Glomerular endothelial cell (primary cell): ENCODE measurements at places on chromosomes 3 and 15. TPM values are rescaled to one million over a fixed set of nuclear protein-coding genes. Genes with fewer than 3 reads are reported as not detected.
A peak's percentile ranks its signal among the peaks of the same experiment; 100 is the strongest.

- DNase-seq: no peak
Measured at GRCh38 chr15:58058073-58058472, 7.4 kb downstream of the ALDH1A2 start.

DNA sequence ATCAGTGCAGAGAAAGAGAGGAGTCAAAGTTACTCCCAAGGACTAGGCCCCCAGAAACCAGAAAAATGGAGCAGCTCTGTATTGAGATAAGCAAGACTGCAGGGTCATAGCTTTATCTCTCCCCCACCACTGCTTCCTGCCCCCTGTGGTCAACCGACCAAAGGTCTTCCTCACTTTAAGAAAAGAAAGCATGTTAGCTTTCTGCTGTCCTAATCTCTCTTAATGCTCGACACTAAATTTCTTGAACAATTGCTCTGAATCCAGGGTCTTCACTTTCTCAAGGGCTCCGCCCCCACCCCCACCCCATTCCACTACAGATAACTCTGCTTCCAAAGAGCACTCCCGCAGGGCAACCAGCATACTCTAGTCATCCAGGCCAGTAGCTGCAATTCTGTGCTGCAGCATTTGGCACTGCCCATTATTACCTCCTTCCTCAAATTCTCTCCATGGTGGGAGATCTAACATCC is 31.9 kb downstream of the TNIK start:
- no peak for DNase-seq

DNA sequence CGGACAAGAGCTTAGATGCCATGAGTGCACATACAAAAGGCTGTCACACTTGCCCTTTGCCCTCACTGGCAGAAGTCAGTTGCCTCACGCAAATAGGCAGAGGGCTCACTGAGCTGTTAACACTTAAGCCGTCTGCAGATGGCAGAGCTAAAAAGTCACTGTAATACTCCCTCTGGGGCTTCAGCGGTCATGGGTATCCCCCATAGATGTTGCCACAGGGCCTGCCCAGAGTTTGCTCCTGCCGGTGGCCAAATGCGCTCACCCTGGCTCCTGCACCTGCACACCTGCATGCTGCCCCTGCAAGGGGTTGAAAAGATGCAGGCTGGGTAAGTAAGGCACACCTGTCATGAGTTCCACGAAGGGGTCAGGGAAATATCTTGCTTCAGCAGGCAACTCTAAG is 741.5 kb downstream of the EDEM1 start:
- DNase-seq: no peak

GRCh38 chr3:129184396-129184657 is 631 bp upstream of the CNBP start:
- no peak for DNase-seq

DNA sequence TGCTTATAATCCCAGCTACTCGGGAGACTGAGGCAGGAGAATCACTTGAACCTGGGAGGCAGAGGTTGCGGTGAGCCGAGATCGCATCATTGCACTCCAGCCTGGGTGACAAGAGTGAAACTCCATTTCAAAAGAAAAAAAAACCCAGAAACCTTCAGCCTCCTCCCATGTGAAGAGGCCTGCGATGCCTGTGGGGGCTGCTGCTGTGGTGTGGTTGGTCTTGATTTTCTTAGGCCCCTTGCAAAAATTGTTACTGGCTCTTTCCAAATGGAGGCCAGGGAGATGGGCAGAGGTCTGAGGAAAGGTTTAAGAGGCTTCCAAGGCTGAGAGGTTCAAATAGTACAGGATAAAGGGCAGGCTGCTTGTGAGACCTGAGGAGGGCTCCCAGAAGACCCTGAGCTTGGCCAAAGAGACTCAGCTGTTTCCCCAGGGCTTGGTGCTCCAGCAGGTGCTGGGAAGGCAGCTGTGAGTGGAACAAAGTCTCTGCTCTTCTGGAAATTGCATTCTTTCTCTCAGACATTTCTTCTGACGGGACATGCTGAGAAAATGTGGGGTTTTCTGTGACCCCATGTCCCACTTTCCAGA is 18.4 kb downstream of the GCSAM start:
- no peak for DNase-seq

GRCh38 chr3:38157595-38157994 is 7.7 kb upstream of the OXSR1 start:
- DNase-seq: no peak

DNA sequence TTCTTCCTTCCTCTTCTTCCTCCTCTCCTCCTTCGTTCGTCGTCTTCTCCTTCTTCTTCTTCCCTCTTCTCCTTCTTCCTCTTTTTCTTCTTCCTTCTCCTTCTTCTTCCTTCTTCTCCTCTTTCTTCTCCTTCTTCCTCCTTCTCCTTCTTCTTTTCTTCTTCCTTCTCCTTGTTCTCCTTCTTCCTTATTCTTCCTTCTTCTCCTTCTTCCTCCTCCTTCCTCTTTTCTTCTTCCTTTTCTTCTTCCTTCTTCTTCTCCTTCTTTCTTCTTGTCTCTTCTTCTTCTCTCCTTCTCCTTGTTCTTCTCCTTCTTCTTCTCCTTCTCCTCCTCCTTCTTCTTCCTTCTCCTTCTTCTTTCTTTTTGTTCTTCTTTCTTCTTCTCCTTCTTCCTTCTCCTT is 35.3 kb downstream of the SPG21 start:
- DNase-seq: no peak

- no peak for DNase-seq
Measured at GRCh38 chr15:95922431-95922830, 408.1 kb upstream of the NR2F2 start.

GRCh38 chr3:136078421-136079364 is 113.2 kb downstream of the PPP2R3A start:
- peak; percentile 29 for DNase-seq

DNA sequence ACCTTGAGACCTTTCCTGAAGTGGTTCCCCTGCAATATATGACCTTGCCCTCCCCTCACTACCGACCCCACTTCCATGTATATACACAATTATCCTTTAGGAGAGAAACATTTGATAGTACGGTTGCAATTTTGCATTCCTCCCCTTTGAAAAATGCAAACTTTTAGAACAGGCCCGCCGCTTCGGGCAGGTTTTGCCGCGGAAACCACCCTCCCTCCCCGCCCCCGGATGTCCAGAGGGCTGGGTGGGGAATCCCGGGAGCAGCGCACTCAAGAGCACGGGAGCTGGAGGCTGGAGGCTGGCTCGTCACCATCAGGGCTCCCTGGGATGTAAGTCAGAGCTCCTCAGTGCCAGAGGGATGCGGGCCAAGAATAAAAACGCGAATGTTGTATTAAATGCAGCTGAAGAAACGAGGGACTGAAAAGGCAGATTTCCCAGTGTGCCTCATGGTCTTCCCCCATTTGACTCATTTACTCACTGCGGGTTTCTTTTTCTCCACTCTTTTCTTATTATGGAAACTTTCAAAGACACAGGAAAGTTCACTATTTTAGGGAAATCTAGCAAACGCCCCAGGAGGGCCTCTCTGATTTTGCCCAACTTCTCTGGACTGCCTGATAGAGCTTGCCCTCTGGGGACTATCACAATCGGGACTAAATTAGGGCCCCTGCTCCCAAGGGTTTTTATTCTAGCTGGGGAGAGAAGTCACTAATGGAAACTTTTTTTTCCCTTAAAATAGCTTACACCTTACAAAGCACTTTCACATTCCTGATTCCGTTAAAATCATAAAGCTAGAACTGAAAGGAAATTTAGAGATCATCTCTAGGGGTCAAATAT is 2.9 kb upstream of the USP3 start:
- no peak for DNase-seq

DNA sequence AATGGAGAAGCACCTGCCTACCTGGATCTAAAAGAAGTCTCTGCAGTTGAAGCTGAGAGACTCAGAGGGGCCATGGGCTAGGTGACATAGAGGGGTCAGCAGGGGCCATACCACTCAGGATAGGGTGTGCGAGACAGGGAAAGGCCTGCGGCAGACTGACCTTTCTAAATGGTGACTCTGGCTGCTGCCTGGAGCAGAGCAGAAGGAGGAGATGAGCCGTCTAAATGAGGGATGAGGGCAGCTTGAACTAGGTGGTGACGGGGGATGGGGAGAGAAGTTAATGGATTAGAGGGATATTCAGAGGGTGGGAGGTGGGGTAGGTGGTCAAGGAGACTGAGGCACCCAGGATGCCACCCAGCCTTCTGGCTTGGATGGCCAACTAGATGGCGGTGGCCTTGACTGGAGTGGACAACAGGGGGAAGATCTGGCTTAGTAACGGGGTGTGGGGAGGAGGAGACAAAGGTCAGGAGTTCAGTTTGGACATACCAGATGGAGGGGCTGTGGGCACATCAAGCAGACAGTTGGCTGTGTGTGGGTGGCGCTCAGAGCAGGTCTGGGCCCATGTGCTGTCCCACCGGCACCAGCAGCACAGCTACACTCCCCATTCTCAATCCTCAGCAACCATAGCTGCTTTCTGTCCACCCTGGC is 3.2 kb upstream of the ITIH1 start:
- DNase-seq: no peak

DNA sequence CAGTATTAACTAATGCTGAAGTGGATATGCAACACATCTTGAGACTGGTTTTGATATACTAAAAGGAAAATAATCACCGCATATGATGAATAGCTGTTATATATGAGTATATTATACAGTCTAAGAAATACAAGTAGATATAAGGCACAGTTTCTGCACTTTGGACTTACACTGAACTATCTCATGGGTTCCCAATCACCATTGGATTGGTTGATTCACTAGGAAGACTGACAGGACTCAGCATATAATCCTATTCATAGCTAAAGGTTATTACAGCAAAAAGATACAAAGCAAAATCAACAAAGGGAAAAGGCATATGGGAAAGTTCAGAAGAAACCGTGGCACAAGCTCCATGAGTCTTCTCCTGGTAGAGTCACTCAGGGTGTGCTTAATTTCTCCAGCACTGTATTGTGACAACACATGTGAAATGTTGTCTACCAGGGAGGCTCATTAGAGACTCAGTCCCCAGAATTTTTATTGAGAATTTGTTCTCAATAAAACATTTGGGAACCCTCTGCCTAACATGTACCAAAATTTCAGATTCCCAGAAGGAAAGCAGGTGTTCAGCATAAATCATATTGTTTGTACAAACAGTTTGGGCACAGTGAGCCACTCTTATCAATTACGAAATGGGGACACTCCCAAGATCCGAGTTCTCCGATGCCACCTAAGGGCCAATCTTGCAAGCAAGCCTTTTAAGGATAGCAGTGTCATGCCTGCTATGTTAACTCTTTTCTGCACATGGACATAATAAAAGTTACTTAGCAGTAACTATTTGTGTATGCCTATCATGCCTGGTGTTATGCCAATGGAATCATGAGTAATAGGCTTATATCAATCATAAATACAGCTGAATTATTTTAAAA is 26.8 kb downstream of the CMC1 start:
- DNase-seq: no peak

DNA sequence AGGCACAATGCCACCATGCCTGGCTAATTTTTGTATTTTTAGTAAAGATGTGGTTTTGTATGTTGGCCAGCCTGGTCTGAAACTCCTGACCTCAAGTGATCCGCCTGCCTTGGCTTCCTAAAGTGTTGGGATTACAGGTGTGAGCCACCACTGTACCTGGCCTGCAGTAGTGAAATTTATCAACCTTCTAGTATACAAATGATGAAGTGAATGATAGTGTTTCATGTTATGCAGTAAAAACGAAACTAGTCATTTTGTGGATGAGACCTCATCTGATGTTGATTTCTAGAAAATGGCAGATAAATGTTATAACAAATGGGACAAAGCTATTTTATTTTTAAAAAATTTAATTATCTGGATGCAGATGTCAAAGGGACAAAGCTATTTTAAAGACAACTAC is 32.9 kb downstream of the NXPE3 start:
- DNase-seq: no peak

DNA sequence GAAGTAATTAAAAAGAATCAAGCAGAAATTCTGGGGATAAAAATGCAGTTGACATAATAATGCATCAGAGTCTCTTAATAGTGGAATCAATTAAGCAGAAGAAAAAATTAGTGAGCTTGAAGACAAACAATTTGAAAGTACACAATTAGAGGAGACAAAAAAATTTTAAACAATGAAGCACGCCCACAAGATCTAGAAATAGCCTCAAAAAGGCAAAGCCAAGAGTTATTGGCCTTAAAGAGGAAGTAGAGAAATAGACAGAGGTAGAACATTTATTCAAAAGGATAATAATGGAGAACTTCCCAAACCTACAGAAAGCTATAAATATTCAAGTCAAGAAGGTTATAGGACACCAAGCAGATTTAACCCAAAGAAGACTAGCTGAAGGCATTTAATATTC is 113.3 kb downstream of the TBC1D2B start:
- no peak for DNase-seq

GRCh38 chr15:33145447-33145846 is 49.1 kb downstream of the FMN1 start:
- no peak for DNase-seq

GRCh38 chr3:54888873-54889272 is 39.0 kb downstream of the LRTM1 start:
- no peak for DNase-seq

- no peak for DNase-seq
Measured at GRCh38 chr3:40608091-40608490, 83.3 kb downstream of the ZNF621 start.

GRCh38 chr3:43762451-43762850 is 71.7 kb downstream of the ABHD5 start:
- DNase-seq: no peak

- DNase-seq: no peak
Measured at GRCh38 chr3:119747357-119747756, 34.5 kb upstream of the NR1I2 start.

DNA sequence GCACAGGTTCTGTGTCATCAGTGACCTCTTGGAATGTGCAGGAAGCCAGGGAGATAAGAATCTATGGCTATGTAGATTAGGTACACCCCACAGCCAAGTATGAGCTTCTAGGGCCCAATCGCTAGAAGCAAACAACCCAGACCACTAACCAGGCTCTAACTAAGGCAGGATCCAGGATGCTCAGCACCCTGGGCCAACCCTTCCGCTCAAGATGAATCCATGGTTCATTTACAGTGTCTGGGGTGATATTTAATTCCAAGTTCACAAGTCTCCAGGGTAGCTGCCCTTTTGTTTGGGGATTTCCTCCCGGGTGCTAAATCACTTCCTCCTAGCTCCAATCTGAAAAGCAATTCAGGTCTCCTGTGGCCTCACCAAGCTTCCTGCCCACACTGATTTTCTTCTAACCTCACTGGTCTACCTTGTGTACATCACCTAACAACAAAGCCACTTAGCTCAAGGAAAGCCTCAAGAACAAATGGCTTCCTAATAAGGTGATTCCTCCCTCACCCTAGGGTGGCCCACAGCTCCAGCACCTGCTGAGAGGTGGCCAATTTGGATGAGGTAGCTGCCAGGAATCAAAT is 2.4 kb downstream of the EHD4 start:
- DNase-seq: no peak

GRCh38 chr3:72496051-72496670 is 352.1 kb downstream of the SHQ1 start:
- no peak for DNase-seq

GLDN gene
- not detected in 2 replicates for total RNA-seq

ATP10A gene
- total RNA-seq: 1.1 and 10.0 TPM in 2 replicates

CELSR3 gene
- total RNA-seq: 1.1 and 2.2 TPM in 2 replicates

TEX264 gene
- 58.8 and 76.4 TPM in 2 replicates for total RNA-seq

ADAMTS7 gene
- total RNA-seq: 83.0 and 105 TPM in 2 replicates

SLCO2A1 gene
- total RNA-seq: 1.6 and 2.2 TPM in 2 replicates

FAM43A gene
- total RNA-seq: 505 and 617 TPM in 2 replicates

RARRES1 gene
- total RNA-seq: 1.3 and 4.8 TPM in 2 replicates

ZNF717 gene
- total RNA-seq: 3.8 and 9.0 TPM in 2 replicates

GMNC gene
- 0.06 TPM in 1 of 2 replicates, not detected in the other for total RNA-seq

PRICKLE2 gene
- 3.1 and 7.4 TPM in 2 replicates for total RNA-seq

MYO1E gene
- total RNA-seq: 108 and 137 TPM in 2 replicates

HACL1 gene
- total RNA-seq: 17.2 and 22.9 TPM in 2 replicates
